Posterior cingulate gyrus (tissue), 11 donors: ENCODE measurements at places on chromosomes 2 and 18.

DNA sequence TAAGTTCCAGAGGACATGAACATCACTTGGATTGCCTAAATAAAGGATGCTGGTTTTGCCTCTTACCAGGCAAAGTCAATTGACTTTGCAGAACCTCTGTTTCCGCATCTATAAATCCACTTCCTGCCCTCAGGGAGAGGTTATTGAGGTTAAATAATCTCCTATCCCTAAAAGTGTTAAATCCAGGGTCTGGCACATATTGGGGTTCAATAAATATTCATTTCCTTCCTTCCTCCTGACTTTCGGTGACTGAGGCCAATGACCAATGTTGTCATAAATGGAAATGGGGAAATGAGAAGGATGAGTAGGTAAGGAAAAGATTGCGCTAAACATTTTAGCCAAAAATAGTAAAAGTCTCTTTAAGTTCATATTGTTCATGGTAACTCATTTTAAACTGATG, 16.0 kb downstream of the BCL2 start:
- no peak for DNase-seq

- DNase-seq, result no peak
Observed at GRCh38 chr2:134273256-134273983, 19.5 kb downstream of the MGAT5 start.

DNA sequence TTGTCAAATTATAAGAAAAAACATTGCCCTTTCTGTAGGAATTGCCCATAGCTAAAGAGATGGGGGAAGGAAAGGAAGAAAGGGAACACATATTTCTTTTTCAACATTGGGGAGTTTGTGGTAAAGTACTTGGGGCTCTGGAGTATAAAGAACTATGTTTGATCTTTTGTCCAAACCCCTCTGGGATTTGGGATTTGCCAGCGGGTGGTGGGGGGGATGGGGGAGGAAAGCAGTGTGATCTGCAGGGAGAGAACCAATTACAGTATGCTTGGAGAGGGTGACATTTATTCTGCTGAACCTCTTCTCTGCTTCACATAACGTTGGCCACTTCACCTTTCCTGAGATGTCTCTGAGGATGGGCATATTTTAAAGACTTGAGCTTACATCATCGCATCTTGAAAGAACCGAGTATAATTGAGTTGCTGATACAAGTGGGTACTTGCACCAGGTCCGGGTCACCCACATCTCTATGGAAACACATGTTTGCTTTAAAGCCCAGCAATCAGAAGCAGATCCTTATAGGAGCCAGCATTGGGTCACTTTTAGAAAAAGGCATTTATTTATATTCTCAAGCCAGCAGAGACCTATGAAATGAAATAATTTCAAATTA, 73.1 kb downstream of the SPATS2L start:
- no peak for DNase-seq

DNA sequence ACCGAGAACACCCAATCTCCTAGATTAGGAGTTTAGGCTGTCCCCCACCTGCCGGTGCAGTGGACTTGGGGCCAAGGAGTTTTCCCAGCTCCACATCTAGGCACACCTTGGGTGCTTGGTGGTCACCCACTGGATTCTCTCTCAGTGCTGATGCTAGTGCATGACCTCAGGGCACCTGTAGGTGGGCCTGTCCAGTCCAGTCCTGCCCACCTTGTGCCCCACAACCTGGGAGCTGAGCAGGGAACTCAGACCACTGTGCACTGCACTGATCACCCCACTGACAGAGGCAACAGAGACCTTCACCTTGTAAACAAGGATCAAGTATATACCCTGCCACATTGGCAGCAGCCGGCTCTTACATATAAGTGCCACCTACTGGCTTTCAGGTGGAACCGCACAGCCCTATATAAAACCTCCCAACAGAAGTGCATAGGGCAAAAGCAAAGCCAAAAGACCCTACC, 12.7 kb upstream of the CDH19 start:
- DNase-seq, result no peak

DNA sequence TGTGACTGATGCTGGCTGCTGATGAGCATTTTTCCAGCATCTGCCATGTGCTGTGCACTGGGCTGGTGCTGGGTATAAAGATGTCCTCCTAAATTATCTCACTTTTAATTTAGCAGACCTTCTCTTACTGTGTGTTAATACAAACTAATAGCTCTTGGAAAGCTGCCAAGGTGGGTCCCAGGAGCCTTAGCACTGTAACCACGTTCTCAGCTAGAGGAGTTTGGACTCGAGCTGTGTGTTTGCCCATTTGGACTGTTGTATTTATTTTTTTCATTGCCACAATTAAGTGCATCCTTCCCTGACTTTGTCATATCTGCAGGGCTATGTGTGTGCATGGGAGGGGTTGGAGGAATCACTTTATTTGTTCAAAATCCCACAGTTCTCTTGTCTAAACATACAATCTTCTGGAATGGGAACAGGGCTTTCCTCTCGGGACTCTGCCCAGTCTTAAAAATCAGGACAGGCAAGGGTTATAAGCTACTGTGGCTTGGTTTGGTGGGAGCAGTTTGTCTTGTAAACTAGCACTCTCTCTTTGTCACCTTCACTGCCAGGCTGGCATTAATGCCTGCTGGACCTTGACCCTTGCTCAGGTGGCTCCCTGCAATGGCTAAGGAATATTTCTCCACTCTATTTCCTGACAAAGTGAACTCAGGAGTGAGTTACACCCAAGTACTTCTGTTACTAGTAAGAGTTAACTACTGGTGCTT, 129.7 kb upstream of the MGAT5 start:
- DNase-seq, result no peak

GRCh38 chr18:54787616-54788015, 40.7 kb upstream of the RAB27B start:
- no peak for DNase-seq
